ENCODE measurements at places on chromosomes 1 and 21.

- no peak for DNase-seq
Measured at GRCh38 chr1:156458181-156458503, 42.4 kb downstream of the MEF2D start.

DNA sequence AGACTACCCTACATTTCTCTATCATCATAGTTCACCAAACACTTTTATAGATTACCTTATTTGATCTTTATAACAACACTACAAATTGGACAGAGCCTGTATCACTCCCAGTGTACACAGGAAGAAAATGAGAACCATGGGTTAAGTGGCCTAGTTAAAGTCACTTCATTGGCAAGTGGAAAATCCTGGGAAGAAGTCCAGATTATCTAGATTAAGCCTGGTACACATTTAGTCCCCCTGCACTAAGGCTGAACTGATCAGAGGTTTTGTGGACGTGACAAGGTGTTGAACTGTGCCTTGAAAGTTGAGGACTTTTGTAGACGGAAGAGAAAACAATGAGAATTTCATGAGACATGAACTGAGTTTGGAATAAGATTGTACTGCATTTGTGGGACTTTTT, 7.5 kb upstream of the USH2A start:
- no peak for DNase-seq

DNA sequence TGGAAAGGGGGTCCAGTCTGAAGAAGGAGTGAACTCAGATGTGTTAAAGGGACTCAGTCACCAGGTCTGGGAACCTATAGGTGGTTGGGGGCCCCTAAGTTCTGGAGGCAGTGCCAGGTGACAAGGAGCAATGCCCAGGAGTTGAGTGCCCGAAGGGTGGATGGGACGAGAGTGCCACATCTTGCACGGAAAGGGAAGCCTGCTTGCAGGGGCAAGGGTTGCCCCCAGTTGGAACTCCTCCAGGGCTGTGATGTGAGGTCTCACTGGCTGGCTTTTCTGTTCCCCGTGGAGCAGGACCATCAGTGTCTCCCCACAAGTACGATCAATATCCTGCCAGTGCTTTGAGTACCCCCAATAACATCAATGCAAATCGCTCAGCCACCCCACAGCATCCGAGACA, 107.3 kb downstream of the TOMM20 start:
- DNase-seq = no peak

DNA sequence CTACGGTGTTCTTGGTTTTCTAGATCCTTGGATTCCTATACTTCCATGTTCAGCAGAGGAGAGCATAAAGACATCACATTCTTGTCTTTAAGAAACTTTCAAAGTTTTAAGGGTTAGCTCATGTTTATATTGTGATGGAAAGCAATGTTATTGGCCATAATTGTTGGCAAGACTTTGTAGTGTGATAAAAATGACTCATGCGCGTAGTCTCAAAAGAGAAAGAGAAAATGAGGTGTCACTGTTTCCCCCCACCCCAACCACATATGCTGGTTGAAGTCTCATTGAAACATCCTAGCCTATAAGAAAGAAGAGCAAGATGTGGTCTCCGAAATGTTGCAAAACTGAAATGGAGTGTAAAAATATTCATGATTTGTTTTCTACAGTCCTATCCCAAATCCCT, 348.8 kb downstream of the PTBP2 start:
- DNase-seq = no peak

GRCh38 chr1:204405988-204406387, 5.6 kb downstream of the PPP1R15B start:
- no peak for DNase-seq

DNA sequence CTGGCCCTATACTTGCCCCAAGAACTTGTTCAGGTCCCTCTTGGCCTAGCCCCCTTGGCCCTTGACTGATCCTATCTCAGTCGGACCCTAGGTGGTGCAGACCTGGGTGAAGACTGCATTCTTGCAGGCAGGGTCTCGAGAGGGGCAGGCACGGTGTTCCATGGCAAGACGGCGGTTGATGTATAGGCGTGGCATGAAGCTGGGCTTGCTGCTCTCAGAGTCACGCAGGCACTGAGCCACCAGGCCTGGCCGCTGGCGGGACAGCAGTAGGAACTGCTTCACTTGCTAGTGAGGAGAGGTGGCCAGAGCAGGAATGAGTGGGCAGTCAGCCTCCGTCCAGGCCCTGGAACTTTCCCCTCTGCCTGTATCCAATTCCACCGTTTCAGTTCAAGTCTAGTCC, 3.8 kb downstream of the HECTD3 start:
- DNase-seq = no peak

GRCh38 chr1:27526569-27527222, 36.7 kb upstream of the WASF2 start:
- no peak for DNase-seq

- no peak for DNase-seq
Measured at GRCh38 chr1:31143455-31143854, 77.9 kb upstream of the PUM1 start.

DNA sequence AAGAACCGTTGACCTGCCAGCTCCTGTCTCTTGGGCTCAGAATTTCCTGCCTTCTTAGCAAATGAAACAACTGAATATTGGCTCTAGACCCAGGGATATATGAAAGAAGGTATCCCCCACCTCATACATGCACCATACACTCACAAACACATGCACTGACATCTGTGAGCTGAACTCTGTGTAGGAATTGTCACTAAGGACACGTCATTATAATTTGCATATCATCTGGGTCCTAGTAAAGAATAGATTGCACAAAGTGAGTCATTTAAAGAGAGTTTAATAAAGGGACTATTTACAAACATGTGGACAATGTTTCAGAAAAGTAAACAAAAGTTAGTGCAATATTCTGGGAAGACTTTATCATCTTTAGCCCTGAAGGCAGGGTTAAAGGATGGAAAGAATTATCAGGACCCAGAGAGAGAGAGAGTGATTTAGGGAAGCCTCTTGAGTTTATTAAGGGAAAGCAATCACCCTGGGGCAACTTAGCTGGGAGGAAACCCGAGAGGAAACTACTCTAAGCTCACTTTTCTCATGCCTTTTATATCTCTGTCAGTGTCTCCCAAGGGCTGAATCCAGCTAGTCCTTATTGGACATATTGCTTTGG, 74.1 kb upstream of the PLA2G4A start:
- peak; percentile 76 for DNase-seq

GRCh38 chr1:218694636-218695035, 349.5 kb downstream of the TGFB2 start:
- no peak for DNase-seq
